Progenitor cell of endocrine pancreas (in vitro differentiated cells): ENCODE measurements at places on chromosomes 5 and 9.

DNA sequence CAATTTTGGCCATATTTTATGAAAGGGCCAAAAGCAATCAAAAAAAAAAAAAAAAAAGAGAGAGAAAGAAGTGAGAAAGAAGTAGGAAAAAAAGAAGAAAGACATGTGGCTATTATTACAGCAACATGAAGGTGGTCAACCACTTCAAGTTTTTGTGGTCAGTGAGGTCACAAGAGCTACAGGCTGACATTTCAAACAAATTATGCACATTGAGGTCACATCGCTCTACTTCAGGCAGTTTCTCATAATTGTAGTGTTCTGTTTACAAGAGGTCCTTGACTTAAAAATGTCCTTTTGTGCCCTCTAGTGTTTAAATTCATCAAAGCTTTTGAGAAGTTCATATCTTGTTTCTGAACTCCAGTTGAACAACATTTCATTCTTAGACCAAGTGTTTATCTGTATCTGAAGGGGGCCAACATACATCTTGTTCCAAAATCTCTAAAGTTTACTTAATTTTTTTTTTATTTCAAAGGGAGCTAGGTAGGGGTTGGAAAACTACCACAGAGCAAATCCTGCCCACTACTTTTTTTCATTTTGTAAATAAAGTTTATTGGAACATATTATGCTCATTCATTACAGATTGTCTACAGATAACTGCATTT, 513.1 kb downstream of the PDE4D start:
- no peak for DNase-seq

DNA sequence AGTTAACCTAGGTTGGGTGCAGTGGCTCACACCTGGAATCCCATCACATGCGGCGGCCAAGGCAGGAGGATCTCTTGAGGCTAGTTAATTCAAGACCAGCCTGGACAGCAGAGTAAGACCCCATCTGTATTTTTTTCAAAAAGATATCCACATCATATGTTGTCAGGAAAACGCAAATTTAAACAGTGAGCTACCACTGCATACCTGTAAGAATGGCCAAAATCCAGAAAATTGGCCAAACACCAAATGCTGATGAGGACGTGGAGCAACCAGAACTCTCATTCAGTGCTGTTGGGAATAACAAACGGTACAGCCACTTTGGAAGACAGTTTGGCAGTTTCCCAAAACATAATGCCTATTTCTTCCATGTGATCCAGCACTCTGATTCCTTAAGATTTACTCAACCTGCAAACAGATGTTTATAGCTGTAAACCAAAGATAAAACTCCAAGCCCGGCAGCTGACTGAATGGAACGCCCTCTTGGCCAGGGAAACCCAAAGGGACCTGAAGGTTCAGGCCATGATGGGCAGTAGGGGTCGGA, 12.4 kb downstream of the CEL start:
- DNase-seq, result no peak

- no peak for DNase-seq
Measured at GRCh38 chr5:19903611-19904010, 84.4 kb downstream of the CDH18 start.

DNA sequence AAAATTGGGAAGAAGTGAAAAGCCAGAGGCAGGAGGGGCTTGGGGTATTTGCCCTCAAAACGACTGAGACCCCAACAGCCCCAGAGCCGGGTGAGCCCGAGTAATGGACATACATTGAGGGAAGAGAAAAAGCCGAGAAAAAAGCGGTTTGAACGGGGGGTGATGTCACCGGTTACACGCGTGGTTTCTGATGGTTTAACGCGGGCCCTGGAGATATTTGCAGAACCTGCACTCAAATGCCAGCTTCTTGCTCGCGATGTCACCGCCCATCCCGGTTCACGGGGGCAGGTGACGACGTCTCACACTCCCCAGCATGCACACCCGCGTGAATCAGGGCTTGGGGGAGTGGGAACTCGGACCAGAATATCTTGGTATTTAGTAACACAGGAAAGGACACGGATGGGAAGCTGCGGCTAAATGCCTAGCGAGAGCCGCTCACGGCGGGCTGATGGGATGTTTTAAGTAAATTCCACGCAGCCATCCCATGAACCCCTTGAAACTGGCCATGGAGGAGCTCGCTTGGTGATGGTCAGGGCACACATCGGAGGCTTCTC, 102.0 kb upstream of the RAPGEF1 start:
- DNase-seq, result no peak

- DNase-seq, result no peak
Measured at GRCh38 chr5:171855798-171856763, 70.5 kb downstream of the SMIM23 start.
